Immature natural killer cell (primary cell): ENCODE measurements at places on chromosomes 3 and 15.

DNA sequence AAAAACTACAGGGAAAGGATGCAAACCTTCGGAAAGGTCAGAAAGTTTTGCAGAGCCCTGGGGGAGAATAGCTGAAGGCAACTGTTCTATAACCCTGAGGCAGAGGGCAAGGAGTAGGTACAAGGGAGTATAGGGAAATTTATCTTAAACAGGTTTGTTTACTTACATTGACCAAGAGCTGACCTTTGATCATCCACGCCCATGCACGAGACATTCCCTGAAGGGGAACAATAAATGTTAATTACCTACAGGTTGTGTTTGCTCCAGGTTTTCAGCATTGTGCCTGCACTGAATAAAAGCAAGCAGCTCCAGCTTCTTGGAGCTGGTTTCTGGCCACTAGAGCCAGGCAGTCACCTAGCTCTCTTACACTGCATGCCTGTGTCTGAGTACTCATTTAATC is 524.5 kb upstream of the TGFBR2 start:
- H3K27ac ChIP-seq: no peak overlapping the region
- H3K36me3 ChIP-seq: no peaks in the 10 kb centered on the region
- H3K4me3 ChIP-seq: no peak overlapping the region
- H3K4me1 ChIP-seq: no peaks in the 10 kb centered on the region
- no peak for DNase-seq

DNA sequence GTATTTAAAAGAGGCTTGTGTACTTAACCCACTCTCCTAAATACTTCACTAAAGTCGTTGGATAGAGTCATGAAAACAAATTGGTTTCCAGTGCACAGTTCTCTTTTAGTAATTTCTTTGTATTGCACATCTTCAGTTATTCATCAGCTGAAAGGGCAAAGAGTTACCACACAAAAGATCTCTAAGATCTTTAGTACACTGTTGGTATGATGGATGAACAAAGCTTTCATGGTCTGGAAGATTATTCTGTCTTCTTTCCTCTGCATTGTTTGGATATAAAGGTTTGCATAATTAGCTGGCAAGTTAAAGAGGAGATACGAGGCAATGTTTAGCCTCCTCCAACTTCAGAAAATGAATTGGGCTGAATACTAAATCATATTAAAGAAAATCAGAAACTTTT is 40.5 kb downstream of the BCHE start:
- no peaks in the 10 kb centered on the region for H3K4me1 ChIP-seq
- DNase-seq: no peak
- H3K27ac ChIP-seq: no peak overlapping the region
- H3K36me3 ChIP-seq: no peaks in the 10 kb centered on the region
- no peaks in the 10 kb centered on the region for H3K27me3 ChIP-seq
- no peak overlapping the region for H3K4me3 ChIP-seq

DNA sequence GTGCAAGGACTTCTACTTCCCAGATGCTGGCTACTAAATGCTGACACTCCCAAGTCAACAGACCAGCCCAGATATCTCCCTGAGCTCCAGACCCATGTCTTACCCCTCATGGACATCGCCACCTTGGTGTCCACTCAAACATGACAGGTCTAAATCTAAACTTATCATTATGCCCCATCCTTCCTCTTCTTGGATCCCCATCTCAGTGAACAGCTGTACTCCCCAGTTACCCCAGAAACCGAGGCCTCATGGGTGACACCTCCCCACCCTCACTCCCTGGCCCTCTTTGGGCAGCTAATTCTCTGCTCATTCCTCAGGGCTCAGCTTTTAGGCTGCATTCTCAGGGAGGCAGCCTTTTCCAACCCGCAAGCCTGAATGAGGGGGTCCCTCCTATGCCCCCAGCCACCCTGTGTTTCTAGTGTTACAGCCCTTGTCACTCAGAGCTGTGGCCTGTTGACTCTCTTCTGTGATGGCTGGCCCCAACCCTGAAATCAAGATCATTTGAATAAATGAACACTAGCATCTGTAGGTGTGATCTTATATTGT is 5.4 kb downstream of the EHD4 start:
- H3K27me3 ChIP-seq: peaks cover 7% of the 10 kb centered on the region
- peaks cover 24% of the 10 kb centered on the region for H3K4me1 ChIP-seq

GRCh38 chr3:150020527-150020926 is 49.8 kb upstream of the PFN2 start:
- H3K27me3 ChIP-seq: peaks cover 9% of the 10 kb centered on the region
- no peak overlapping the region for H3K27ac ChIP-seq
- H3K4me3 ChIP-seq: no peak overlapping the region

DNA sequence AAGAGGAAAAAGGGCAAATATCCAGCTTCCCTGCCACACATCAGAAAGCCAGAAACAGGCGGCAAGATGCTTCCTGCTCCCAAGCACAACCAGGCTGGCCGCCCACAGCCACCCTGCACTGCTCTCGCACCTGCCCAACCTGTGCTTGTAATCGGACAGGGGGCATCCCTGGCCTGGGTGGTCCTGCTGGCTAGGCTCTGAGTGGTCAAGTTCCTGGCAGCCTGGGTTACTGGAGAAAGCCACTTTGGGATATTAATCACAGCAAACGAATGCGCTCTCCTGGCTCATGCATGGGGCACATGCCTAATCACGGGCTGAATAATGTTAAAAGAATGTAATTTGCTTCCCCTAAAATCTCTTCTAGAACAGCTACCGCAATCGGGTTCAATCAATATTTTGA is 442.4 kb downstream of the MCTP2 start:
- H3K27ac ChIP-seq: no peak overlapping the region
- no peak for DNase-seq
- peaks cover 6% of the 10 kb centered on the region for H3K27me3 ChIP-seq
- H3K4me1 ChIP-seq: no peaks in the 10 kb centered on the region
- H3K4me3 ChIP-seq: no peak overlapping the region

DNA sequence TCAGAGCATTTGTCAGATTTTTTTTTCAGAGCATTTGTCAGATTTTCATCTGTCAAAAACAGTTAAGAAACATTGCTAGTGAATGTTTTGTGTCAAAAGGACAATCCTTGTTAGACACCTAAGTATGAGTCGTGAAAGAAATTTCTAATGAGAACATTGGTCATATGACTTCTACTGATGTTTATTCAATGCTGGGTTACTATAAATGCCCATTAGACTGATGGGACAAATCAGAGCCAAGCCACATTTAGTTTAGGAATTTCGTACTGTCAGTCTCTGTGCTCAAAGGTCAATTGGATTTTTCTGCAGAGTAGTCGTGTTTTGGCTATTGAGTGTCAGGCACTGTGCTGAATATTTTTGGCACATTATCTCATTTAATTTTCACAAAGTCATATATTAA is 31.6 kb downstream of the TSC22D2 start:
- H3K4me3 ChIP-seq: no peak overlapping the region
- no peaks in the 10 kb centered on the region for H3K36me3 ChIP-seq
- H3K27ac ChIP-seq: no peak overlapping the region
- no peak for DNase-seq

- no peaks in the 10 kb centered on the region for H3K4me1 ChIP-seq
- H3K27ac ChIP-seq: no peak overlapping the region
- no peak for DNase-seq
- H3K4me3 ChIP-seq: no peak overlapping the region
- no peaks in the 10 kb centered on the region for H3K36me3 ChIP-seq
Measured at GRCh38 chr15:53910236-53910849, 67.9 kb upstream of the UNC13C start.

- H3K27ac ChIP-seq: no peak overlapping the region
- no peak for DNase-seq
Measured at GRCh38 chr15:57504599-57504940, 87.1 kb upstream of the MYZAP start.

- DNase-seq: no peak
- no peaks in the 10 kb centered on the region for H3K4me1 ChIP-seq
- H3K4me3 ChIP-seq: no peak overlapping the region
- H3K36me3 ChIP-seq: no peaks in the 10 kb centered on the region
Measured at GRCh38 chr3:73516631-73517030, 108.1 kb downstream of the PDZRN3 start.

DNA sequence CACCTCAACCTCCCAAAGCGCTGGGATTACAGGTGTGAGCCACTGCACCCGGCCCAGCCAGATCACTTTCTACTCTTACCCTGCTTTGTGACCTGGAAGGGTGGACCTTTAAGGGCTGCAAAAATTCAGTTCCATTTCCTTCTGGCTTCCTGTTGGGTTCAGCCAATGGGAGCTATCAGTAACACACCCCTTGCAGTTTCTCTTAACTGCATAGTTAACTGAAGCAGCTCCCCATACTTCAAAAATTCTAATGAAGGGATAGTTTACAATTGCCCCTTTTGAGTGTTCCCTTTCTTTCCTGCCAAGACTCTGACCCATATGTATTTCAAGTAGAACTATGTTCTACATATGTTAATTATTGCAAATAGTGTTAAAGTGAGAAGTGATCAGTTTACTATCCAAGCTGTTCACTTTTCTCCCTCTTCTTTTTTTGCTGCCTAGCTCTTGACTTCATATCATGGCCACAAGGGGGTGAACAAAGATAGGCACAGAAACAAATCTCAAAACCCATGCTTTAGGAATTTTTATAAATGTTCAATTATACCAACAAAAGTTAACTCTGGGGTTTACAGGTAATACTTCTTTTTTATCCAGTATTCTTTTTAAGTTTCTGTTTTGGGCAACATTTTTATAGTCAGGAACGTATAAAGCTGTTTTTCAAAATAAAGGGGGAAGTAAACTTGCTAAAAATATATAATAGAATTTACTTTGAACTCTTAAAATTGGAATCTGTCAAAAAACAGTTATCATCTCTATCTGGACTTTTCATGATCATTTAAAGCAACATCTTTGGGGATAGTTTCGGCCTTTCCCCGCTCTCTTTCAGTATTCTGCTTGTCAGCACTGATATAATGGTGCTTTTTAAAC is 8.1 kb downstream of the PGBD4 start:
- peaks cover 2% of the 10 kb centered on the region for H3K36me3 ChIP-seq
- no peak for DNase-seq
- H3K4me3 ChIP-seq: no peak overlapping the region
- H3K4me1 ChIP-seq: no peaks in the 10 kb centered on the region
- no peak overlapping the region for H3K27ac ChIP-seq
- peaks cover 5% of the 10 kb centered on the region for H3K27me3 ChIP-seq

DNA sequence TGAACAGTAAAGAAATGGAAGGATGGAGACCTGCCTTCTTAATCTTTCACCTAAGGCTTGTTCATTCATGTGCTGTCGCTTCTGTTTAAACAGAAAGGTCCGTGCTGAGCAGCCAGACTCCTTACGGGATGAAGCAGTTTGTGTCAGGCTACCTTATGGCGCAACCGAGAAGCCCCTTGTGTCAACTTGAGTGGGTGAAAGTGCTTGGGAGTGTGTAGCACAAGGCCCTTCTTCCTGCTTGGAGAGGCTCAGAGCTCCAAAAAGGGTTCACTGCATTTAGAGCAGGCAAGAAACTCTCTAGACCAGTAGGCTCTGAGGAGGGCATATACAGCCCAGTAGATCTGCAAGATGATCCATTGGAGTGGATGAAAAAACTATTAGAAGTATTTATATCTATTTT is 16.0 kb downstream of the CAPN3 start:
- no peaks in the 10 kb centered on the region for H3K27me3 ChIP-seq
- no peak overlapping the region for H3K4me3 ChIP-seq
- peaks cover 4% of the 10 kb centered on the region for H3K36me3 ChIP-seq
- peaks cover 13% of the 10 kb centered on the region for H3K4me1 ChIP-seq
- DNase-seq: no peak

DNA sequence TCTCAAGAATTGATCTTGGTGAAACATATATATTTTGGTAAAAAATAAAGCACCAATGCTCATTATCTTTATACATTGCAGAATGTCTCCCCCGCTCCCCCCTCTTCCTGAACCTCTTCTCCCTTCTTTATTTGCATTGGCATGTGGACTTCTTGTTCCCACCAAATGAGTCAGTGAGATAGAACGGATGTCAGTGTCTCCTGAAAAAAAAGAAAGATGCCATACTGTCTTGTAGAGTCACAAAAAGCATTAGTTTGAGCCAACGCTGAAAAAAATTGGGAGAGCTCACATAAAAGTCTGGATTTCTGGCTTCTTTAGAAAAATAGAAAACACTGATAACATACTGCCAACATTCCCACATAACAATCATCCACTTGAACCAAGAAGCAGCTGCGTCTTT is 32.0 kb upstream of the STXBP5L start:
- H3K4me3 ChIP-seq: no peak overlapping the region
- no peak overlapping the region for H3K27ac ChIP-seq
- H3K4me1 ChIP-seq: no peaks in the 10 kb centered on the region
- H3K36me3 ChIP-seq: no peaks in the 10 kb centered on the region
- DNase-seq: no peak
